ENCODE measurements at places on chromosomes 2 and 18.

- no peak for DNase-seq
These were observed 182.2 kb downstream of the CMPK2 start for GRCh38 chr2:6683516-6683915.

DNA sequence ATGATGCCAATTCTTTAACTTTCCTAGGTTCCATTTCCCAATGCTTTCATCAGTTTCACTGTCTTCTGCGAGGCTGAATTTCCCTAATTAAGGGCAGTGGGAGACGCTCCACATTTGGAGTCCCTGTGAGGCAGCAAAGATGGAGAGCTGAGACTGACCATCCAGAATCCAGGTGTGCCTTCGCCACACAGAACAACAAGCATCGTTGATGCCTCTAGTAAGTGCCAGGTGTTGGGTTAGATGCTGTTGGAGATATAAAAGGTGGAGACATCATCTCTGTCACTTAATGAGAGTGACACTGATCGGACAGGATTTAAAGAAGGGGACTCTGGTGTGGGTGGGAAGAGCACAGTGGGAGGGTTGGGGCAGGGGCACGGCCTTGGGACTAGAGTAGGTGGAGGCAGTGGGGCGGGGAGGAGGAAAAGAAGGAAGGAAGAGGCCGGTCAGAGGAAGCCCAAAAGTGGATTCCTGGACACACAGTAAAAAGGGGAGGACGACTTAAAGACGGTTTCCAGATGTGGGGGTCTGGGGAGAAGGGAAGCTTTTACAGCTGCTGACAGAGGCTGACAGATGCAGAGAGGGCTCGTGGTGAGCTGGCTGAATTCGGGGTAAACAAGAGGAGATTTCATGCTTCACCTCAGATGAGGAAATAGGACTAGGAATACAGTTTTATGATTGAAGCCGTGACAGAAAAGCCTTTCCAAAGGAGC lies 113.0 kb downstream of the BCL2 start:
- no peak for DNase-seq

- DNase-seq: no peak
These were observed 123.7 kb downstream of the PIK3C3 start for GRCh38 chr18:42078711-42079110.

DNA sequence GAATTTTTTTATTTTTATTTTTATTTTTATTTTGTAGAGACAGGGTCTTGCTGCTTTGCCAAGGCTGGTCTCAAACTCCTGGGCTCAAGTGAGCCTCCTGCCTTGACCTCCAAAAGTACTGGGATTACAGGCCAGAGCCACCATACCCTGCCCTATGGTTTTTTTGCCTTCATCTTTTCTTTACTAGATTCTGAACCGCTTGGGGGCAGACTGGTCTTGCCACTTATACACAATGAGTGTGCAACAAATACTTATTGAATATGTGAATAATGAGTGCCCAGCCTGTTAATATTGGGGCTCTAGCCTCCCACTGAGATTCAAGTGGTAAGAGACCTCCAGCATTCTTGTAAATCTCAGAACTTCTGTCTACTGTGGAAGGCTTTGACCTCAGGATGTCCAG lies 3.9 kb downstream of the NCK2 start:
- DNase-seq: no peak

- DNase-seq: no peak
These were observed 199.5 kb upstream of the DDX18 start for GRCh38 chr2:117614823-117615534.

DNA sequence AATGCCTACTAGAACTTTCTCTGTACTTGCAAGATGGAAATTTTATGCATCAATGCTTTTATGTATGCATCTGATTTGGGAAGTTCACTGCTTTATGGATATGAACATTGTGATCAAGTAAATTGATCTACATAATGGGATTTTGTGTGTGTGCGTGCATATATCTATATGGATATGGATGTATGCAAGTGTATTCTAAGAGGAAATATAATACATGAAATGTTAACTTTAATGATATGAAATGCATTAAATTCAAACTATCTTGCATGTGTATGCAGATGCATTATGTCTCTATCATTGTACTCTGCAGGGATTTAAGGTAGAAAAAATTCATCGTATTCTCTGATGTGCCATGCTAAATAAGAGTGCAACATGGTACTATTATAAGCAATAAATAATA lies 1855.4 kb upstream of the PIK3C3 start:
- no peak for DNase-seq

DNA sequence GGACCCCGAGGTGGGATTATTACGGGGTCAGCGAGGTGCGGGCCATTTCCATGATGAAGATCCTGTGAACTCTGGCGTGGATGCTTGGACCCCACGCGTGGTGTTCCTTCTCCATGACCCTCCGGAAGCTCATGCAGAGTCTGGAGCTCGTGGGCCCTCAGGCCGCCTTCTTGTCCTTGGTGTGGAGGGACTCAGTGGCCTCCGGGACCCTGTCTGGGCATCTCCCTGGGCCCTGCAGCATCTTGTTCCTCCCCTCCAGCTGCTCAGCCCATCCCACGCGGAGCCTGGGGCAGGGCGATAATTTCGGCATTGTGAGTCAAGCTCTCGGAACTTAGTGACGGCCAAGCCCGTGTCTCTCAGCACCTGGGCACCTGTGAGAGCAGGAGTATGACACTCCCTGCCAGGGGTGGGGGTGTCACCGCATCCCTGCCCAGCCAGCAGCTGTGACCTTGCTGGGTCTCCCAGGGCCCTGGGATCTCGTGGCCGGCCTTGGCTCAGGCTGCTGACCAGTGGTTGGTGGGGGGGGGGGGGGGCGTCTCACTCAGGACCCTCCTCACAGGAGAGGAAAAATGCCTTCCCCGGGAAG lies 24.6 kb downstream of the RTP5 start:
- DNase-seq: no peak

DNA sequence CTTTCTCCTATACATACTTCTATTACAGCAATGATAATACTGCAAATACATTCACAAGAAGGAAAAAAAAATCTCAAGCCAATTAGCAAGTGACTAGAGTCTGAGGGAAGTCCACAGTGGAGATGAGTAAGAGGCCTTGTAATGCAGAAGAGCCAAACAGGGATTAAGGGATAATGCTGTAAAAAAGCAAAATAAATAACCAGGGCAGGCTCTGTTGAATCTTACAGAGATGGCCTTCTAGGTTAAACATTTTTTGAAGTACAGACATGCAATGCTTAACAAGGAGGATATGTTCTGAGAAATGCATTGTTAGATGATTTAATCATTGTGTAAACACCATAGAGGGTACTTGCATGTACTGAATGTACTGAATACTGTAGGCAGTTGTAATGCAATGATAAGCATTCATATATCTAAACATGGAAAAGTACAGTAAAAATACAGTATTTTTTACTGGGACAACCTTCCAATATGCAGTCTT lies 122.1 kb upstream of the RMDN2 start:
- DNase-seq: no peak

- no peak for DNase-seq
These were observed 125.6 kb upstream of the DLX2 start for GRCh38 chr2:172228177-172228808.
